ENCODE measurements at places on chromosomes 3 and 15.

GRCh38 chr3:13229273-13229949 is 156.2 kb upstream of the IQSEC1 start:
- DNase-seq, result no peak

- no peak for DNase-seq
Observed at GRCh38 chr15:84949845-84950569, 31.6 kb upstream of the PDE8A start.

GRCh38 chr3:8279886-8280550 is 221.6 kb upstream of the LMCD1 start:
- no peak for DNase-seq

GRCh38 chr3:23324745-23325144 is 121.6 kb downstream of the UBE2E2 start:
- no peak for DNase-seq

DNA sequence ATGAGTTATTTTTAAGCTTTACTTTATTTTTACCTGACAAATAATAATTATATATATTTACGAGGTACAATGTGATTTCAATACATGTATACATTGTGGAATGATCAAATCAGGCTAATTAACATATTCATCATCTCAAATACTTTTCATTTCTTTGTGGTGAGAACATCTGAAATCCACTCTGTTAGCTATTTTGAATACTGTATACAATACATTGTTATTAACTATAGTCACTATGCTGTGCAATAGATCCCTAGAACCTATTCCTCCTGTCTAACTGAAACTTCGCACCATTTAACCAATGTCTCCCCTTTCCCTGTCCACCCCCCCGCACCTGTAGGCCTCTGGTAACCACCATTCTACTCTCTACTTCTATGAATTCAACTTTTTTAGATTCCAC is 7.9 kb upstream of the SPPL2A start:
- no peak for DNase-seq

DNA sequence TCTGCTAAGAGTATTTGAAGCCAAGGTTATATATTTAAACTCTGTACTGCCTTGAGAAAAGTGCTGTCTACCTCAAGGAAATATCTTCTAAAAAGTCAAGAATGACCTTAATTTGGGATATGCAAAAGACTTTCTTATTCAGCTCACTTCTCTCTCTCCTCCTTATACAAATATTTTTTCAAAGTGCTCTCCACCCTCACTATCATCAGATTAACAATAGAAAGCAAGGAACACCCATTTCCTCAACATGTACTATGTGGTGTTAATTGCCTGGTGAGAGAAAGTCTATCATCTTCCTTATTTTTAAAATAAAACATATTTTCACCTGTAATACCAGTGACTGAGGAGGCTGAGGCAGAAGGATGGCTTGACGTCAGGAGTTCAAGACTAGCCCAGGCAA is 44.4 kb upstream of the RSL24D1 start:
- no peak for DNase-seq

- DNase-seq, result no peak
Observed at GRCh38 chr3:128338536-128339330, 128.0 kb downstream of the DNAJB8 start.

GRCh38 chr3:124451630-124452317 is 278.5 kb upstream of the UMPS start:
- DNase-seq, result no peak

DNA sequence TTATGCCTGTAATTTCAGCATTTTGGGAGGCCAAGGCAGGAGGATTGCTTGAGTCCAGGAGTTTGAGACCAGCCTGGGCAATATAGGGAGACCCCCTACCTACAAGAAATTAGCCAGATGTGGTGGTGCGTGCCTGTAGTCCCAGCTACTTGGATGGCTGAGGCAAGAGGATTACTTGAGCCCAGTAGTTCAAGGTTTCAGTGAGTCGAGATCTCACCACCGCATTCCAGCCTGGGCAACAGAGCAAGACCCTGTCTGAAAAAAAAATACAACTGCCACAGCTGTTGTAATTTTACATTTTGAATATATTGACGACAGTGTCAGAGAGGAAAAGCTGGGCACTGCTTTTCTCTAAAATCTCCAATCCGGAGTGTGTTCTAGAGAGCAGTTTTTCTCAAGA is 21.2 kb downstream of the TATDN2 start:
- DNase-seq, result no peak

GRCh38 chr3:34102288-34102687 is 303.9 kb downstream of the PDCD6IP start:
- DNase-seq, result no peak

DNA sequence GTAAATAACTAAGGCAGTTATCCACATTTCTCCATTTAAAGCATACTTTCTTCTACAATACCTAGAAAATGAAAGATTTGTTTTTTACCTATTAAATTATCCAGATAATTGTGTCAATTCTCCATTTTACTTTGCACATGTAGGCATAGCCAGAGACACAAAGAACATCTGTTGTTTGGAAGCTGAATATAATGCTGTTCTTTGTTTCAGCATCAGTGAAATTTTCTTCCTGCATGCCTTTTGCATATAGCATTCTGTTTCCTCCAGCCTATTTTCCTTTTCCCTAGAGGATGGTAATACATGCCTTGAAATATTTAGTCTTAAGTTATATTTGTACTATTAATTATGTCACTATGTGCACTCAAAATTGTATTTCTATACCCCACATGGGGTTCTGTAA is 233.7 kb downstream of the CNTN6 start:
- DNase-seq, result no peak
